ENCODE measurements at places on chromosomes 7 and 10. TPM values are rescaled to one million over a fixed set of nuclear protein-coding genes. Genes with fewer than 3 reads are reported as not detected.

LBX1 gene
- total RNA-seq: not detected

DNA sequence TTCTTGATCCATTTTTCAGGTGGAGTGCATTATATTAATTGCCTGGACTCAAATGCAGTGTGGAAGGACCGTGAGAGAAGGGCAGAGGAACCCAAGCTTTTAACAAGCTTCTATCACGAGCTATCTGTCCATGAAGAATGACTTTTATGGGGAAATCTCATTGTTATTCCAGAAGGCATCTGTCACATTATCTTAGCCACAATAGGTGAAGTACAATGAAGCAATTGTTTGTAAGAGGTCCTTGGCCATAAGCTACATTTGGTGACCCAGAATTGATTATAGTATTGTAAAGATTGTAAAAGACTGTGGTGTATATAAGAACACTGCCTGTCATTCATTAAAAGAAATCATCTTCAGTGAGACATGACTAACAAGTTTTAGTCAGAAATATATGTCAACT, 58.6 kb upstream of the RELN start:
- DNase-seq: no peak

SPDYE1 gene
- total RNA-seq: not detected

- no peak for DNase-seq
Measured at GRCh38 chr10:127524229-127524628, 24.9 kb upstream of the NPS start.

DNA sequence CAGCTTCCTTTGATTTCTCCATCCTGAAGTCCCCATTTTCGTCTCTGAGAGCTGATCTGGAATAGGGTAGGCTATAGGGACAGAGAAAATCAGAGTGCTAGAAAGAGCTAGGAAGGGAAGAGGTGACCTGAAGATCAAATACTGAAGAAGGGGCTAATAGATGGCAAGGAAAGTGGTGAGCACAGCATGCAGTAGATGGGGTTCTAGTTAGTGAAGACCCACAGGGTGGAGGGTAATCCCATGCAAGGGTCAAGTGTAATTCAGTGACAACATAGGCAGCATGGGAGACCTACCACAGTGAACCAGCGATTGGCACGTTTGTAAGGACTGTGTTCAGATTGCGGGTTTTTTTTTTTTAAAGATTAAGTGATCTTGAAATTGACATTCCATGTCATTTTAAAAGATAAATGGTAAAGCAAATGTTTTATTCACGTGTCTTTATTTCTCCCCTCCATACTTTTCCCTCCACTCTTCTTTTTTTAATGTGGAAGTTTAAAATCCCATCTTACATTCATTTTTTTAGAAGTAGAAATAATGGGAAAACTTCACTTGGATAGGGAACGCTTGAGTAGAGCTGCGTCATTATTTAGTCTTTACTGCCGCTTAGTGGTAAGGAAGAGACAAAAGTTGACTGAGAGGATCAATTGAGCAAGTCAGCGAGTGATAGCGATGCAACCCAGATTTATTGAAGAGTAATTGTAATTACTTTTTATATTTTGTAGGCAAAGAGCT, 21.0 kb upstream of the ABI1 start:
- DNase-seq: no peak

- no peak for DNase-seq
Measured at GRCh38 chr7:98731651-98732050, 114.6 kb downstream of the NPTX2 start.

GRCh38 chr10:13621931-13622330, 35.2 kb downstream of the PRPF18 start:
- no peak for DNase-seq

DNA sequence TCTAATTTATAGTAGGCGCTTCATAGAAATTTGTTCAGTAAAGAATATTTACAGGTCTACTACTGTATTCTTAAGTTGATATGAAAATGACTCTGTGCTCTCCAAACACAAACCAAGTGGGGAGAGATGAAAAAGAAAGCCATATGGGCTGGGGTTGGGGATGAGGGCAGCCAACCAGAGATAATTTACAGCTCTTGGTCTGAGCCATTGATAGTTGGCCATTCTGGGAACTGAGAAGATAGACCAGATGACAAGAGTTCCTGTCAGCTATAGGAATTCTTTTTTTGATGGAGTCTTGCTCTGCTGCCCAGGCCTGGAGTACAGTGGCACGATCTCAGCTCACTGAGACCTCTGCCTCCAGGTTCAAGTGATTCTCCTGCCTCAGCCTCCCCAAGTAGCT, 57.4 kb downstream of the LAMB4 start:
- DNase-seq: no peak

- no peak for DNase-seq
Measured at GRCh38 chr7:16795624-16796023, 9.2 kb downstream of the AGR2 start.

DNA sequence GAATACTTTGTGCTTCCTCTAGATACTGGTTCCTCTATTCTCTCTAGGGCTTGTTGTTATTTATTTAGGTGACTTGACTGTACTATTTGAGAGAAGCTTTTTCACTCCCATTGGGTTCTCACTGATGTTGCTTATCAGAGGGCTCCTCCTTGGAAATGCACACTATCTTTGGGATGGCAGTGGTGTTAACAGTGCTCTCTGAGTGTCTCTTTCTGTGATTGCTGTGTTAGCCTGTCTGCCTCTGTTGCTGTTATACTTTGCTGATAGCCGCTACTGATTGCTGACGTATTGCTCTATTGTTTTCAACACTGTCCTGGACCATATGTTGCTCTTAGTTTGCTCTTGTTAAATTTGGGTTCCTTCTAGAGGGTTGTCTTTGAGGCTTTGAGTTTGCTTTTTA, 34.7 kb downstream of the ZNF33A start:
- DNase-seq: no peak

- peak; percentile 25 for DNase-seq
Measured at GRCh38 chr10:122954731-122955050, 664 bp upstream of the C10orf88 start.

NT5C2 gene
- total RNA-seq: 45.0 TPM

DNA sequence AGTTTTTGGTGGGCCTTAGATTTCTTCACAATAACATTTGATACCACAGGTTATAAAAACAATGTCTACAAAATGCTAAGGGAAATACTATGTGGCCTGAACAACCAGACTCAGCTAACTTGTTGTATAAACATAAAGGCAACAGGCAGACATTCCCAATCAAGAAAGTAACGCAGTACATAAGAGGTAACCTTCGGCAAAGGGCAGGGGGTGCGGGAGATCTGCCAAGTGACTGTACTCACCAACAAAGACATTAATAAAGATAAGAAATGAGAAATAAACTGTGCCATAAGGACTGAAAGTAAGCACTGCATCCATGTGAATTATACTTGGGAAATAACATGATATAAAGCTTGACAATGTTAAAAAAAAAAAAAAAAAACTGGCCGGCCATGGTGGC, 15.4 kb downstream of the NSUN6 start:
- DNase-seq: no peak

MYO1G gene
- total RNA-seq: 3.1 TPM

EEPD1 gene
- total RNA-seq: 5.2 TPM

TUBAL3 gene
- 0.31 TPM for total RNA-seq

SCART1 gene
- 0.94 TPM for total RNA-seq

PPP1R9A gene
- 22.5 TPM for total RNA-seq

DNA sequence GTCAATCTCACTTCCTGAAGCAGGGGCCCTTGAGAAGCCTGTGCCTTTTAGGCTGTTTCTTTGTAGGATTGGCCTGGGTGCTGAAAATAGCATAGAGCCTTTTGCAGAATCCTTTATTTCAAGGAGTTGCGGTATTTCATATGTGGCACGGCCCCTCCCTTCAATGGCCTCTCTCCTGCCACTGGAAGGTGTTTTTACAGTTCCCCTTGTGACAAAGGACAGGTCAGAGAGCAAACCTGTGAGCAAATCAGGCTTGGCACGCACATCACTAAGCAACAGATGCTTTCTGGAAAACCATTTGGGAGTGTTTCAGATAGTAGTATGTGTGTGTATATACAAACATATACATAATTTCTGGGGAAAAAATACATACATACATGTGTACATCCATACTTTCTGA, 388.6 kb upstream of the C7orf33 start:
- DNase-seq: no peak

DNA sequence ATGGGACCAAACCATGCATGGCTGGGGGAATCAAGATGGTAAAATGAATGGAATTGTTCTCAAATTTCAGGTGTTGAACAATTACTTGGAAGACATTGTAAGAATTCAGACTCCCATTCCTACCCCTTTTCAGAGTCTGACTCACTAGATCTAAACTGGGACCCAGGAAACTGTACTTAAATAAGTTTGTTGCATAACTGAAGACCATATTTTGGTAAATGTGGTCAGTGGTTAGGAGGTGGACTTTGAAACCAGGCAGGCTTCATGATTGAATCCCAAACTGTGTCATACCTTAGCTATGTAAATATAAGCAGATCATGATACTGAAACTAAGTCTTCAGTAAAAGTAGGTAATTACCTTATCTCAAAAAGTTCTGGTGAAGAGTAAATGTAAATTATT, 41.7 kb downstream of the ZWINT start:
- no peak for DNase-seq

GRCh38 chr7:54161621-54162020, 380.6 kb upstream of the VSTM2A start:
- no peak for DNase-seq

- peak; percentile 1 for DNase-seq
Measured at GRCh38 chr7:45174328-45174610, 16.7 kb downstream of the RAMP3 start.

GRCh38 chr10:91389636-91390512, 20.3 kb upstream of the HECTD2 start:
- DNase-seq: no peak

DNA sequence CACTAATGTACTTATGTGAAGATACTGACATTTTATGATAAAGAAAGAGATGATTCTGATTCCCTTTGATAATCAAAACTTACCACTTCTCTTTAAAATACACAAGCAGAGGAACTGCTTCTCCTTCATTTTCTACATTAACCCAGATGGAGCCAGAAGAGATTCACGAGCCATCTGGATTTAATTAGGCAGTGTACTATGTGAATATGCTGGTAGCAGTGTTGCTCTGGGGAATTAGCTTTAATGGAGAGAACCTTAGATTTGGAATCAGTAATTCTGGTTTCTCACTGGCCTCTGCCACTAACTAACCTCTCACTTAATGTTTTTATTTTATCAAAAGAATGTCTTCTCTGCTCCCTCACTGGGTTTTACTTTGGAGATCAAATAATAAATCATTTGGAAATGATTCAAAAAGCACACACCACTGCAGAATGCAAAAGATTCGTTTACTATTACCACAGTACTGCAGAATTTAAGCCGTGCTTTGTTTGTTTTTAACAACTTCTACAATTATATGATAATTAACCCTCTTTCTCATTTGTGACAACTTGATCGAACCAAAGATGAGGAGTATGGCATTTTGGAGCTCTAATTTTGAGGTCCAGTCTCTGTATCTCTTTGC, 77.5 kb upstream of the PHYHIPL start:
- DNase-seq: no peak

DNA sequence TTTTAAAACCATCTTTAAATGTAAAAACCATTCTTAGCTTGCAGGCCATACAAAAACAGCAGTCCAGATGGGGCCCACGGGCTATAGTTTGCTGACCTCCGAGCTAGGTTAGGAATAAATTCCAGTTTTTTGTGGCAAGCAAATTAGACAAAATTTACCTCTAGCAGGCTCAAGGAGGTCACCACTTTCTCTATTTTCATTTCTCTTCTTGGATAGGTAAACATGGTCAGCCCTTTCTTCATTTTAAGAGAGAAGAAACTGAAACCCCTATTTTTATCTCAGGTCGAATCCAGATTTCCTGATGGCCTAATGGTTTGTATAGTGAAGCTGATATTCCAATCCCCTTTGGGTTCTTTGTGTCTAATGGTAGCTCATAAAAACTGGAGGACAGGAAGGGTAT, 10.7 kb downstream of the IKZF5 start:
- no peak for DNase-seq

DNA sequence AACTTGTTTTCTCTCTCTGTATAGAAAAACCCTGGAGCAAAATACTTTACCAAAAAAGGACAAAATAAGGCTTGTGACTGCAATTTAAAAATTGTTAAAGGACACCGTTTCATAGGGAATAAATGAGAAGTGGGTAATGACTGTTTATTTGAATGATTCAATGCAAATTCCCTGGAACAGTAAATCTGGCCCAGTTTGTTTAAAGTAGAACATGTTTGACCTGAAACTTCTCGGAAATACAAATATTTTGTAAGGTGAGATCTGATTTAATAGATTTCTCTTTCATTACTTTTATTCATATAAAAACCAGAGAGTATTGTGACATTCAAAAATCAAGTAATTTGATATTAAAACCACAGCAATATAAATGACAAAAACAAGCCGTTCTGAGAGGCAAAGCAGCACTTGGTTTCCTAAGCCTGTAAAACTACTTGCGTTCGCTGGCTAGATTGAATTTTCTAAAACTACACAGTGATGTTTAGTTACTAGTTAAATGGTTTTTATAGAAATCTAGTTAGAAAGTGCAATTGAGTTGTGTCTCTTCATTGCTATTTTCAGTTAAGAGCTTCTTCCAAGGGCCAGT, 76.8 kb upstream of the PITRM1 start:
- DNase-seq: no peak

FAM25G gene
- total RNA-seq: not detected

- DNase-seq: no peak
Measured at GRCh38 chr10:72802763-72803505, 90.6 kb upstream of the OIT3 start.

TCF7L2 gene
- total RNA-seq: 15.7 TPM

- DNase-seq: no peak
Measured at GRCh38 chr7:135353832-135354231, 120.2 kb downstream of the STRA8 start.

DNA sequence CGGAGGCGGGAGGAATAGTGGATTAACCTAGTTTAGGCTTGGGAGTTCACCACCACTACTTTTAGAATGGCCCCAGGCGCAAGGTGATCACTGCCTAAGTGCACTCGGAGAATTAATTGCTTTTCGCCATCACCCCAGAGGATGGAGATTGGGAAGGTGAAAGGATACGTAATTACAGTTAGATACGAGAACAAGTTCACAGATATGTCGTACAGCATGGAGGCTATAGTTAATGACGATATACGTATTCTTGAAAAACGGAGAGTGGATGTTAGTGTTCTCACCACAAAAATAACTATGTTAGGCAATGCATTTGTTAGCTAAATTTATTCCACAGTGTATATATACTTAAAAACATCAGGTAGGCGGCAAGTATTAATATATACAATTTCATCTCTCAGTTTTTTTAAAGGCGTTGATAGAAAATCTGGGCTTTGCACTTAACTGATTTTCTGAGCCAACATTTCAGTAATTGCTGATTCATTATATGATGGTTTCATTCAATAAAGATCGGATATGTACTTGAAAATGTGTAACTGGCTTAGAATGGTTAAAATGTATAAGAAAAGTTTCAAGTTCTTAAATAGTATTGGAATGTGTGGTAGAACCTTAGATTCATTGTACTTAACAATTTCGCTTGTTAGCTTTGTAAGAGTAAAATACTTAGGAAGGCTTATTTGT, 683 bp downstream of the CDC123 start:
- no peak for DNase-seq

GRCh38 chr10:78972160-78972946, 96.4 kb upstream of the ZMIZ1 start:
- peak; percentile 88 for DNase-seq
